Lower leg skin (tissue), 4 donors: ENCODE measurements at places on chromosomes 3 and 15. TPM values are rescaled to one million over a fixed set of nuclear protein-coding genes. Genes with fewer than 3 reads are reported as not detected.

DNA sequence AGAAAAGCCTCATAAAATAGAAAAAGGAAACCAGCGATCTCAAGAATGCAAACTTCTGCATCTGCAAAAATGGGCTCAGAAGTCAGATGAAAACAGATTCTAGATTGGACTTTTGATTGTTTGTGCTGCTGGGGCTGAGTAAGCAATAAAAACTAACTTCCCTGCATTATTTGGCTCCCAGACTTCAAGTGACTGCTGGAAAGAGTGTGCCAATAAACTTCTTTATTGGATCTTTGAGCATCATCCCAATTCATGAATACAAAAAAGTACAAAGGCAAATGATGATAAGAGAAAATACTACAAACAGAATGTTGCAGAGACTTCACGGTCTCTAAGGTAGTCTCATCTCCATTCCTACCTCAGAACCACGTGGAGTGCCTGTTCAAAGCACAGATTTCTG is 97.9 kb downstream of the FGF12 start:
- DNase-seq = no peak

- no peak for DNase-seq
Observed at GRCh38 chr3:185411133-185411532, 48.2 kb downstream of the MAP3K13 start.

GRCh38 chr3:32577174-32577573 is 6.5 kb upstream of the DYNC1LI1 start:
- DNase-seq = no peak

Gene KY
- total RNA-seq = 35.6 TPM

- no peak for DNase-seq
Observed at GRCh38 chr15:75034615-75035014, 11.2 kb downstream of the PPCDC start.

Gene MITF
- 22.9 TPM for total RNA-seq

DNA sequence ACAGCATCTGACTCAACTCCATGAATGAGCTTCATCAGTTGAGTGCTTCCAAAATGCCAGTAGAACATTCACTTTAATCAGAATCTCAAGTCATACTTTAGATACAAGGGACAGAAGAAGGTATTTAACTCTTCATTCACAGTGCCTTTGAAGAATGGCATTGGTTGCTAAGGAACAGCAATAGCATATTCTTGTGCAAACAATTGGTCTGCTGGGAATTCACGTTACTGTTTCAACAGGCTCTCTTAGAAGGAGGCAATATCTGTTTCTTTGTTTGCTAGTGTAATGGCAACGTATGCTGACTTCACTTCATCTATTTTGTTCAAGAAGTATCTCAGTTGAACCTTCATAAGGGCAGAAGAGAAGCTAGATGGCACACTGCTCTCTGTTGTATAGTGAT is 113.9 kb downstream of the TMEM108 start:
- no peak for DNase-seq

Gene KIF7
- total RNA-seq = 3.7 TPM

GRCh38 chr15:35624881-35625280 is 78.9 kb upstream of the DPH6 start:
- DNase-seq = no peak

DNA sequence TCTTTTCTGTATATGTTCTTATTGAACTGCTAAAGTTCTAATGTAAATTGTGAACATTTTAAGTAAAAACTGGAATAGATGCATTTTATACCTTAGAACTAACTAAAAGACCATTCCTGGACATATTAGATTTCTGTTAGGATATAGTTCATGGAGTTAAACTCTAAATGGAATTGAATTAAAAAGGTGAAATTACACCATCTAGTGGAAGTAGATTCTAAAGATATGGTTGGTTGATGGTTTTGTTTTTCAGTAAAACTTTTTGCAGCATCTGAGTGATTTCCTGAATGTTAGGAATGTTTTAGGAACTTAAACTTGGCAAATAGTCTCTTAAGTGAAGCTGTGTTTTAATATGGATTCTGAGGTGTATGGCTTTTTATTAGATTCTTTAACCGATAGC is 96.8 kb downstream of the SLMAP start:
- DNase-seq = no peak

GRCh38 chr3:105707009-105707408 is 161.8 kb downstream of the CBLB start:
- no peak for DNase-seq

Gene RPL4
- total RNA-seq = 5,801 TPM

DNA sequence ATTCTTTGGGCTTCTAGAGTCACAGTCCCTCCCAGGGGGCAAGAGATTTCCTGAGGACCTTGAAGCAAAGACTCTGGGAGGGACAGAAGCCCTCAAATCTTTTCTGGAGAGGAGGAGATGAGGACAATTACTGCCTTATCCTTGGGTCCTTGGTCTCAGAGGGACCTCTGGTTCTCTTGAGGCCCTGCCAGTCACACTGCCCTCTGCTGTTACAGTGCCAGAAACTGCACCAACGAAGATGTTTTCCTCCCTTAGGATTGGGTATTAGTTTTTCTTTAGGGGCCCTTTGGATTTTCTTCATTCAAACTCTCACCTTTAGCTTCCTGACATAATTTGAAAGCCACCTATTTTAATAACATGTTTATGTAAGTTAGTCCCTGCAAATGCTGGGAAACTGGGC is 58.2 kb upstream of the SCN5A start:
- DNase-seq = no peak

Gene RARRES1
- total RNA-seq = 11.4 TPM

GRCh38 chr3:168049367-168049974 is 46.3 kb downstream of the GOLIM4 start:
- DNase-seq = no peak

- DNase-seq = no peak
Observed at GRCh38 chr3:195068084-195069080, 202.6 kb downstream of the XXYLT1 start.

DNA sequence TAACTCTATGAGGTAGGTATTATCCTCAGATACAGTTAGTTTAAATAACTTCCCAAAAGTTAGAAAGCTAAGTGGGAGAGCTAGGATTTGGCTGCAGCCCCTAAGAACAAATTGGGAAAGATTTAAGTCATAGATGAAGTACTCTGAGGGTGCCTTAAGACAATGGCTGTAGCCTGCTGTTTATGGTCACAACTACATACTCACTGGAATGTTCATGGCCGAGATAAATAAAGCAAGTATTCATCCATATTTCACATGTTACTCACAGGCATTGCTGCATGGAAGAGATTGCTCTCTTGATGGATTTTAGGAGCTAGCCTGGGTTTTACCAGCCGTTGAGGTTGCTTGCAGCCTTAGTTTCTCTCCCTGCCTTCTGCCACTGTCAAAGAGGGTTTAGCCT is 145.0 kb downstream of the CMSS1 start:
- no peak for DNase-seq

- no peak for DNase-seq
Observed at GRCh38 chr3:144187531-144188210, 216.0 kb downstream of the DIPK2A start.

- no peak for DNase-seq
Observed at GRCh38 chr15:67678089-67678488, 135.6 kb downstream of the MAP2K5 start.

DNA sequence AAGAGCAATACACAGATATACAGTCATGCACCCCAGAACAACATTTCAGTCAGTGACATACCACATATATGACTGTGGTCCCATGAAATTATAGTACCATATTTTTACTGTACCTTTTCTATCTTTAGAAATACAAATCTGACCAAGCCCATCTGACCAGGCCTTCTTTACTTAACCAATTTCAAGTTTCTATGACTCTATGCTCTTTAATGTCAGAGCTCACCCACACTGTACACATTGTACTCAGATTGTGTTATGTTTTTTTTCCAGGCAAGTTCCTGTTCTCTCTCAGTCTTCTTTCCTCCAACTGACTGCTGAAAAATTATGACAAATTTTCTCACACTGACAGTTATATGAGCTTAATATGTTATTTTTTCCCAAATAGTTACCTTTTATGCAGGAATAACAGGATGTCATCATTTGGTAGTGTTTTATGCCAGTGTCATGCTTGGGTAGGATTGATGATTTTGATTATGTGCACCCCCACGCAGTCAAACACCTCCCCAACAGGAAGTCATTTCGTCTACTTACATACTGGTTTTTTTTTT is 8.0 kb upstream of the CBLB start:
- no peak for DNase-seq

GRCh38 chr15:58457466-58457965 is 25.7 kb downstream of the LIPC start:
- DNase-seq = no peak

Gene NR2E3
- not detected for total RNA-seq

Gene CSPG4
- total RNA-seq = 11.2 TPM

GRCh38 chr3:140225996-140226395 is 291.0 kb downstream of the CLSTN2 start:
- no peak for DNase-seq

Gene HMG20A
- total RNA-seq = 18.9 TPM
